ENCODE measurements at places on chromosomes 6 and 20.

GRCh38 chr6:153852481-153852880 lies 186.6 kb upstream of the OPRM1 start:
- no peak for DNase-seq

GRCh38 chr6:41470029-41470330 lies 76.2 kb upstream of the FOXP4 start:
- no peak for DNase-seq

GRCh38 chr6:1901556-1901955 lies 291.8 kb downstream of the FOXC1 start:
- DNase-seq: no peak

DNA sequence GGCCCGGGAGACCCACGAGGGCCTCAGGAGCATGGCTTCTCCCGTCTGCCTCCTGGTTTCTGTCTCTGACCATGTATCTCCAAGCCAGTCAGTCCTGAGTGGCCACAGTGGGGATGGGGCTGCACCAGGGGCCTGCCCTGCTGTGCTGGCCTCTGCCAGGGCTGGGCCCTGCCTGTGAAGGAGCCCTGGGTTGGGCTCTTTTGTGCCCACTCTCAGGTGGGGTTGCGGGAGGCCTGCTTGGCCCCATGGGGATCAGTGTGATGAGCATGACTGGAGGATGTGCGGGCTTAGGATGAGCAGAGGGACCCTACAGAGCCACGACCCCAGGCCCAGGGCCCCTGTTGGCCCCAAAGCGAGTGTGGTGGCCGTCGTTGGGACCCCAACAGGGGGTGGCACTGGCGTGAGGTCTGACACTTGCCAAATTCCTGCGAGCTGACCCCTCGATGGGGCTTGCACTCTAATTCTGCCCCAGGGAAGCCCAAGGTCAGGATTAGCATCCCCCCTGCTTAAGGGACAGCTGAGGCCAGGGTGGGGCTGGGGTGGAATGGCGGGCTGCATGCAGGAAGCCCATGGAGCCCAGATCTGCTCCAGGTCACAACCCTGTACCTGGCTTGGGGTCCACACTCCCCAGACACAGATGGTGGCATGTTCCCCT lies 90.0 kb upstream of the BHLHE23 start:
- DNase-seq: no peak

GRCh38 chr6:29483186-29483585 lies 4.6 kb downstream of the MAS1L start:
- no peak for DNase-seq

DNA sequence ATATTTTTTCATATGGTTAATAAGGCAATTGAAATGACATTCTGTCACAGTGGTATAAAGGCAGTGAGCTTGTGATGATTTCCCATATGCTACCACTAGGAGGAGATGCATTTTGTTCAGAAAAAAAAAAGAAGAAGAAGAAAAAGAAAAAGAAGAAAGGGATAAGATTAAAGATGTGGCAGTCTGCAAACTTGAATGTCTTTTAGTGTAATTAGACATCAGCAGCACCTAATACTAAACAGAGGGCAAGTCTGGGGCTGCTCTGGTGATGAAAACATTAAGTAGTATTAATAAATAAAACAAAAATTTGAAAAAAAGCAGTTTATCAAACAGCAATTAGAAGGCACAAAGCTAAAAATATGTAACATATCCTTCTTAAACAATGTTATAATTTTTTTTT lies 95.4 kb upstream of the DEFB112 start:
- DNase-seq: no peak

DNA sequence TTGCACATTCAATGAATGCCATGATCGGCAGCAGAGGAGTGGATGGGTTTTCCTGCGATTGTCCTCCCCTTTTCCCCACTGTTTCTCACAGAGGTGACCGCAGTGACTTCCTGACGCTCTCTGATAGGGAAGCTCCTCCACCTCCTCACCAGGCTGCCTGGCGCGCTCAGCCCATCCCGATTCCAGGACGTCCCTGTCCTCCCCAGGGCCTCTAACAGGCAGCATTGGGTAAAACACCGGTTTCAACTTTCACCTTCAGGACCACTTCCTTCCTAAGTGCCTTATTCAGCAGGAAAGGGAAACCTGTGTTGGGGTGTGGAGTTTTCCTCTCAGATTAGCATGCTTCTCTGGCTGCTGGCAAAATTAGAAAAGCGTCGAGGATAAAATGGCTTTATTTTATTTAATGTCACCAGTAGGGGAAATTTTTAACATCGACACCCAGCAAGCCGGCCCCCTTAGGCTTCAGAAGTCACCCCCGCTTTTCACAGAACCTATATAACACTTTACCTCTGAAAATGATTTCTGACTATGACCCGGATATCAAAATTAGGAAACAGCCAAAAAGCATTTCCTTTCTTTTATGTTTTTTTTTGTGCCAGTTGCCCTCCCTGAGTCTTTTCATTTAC lies 570.4 kb upstream of the GJE1 start:
- no peak for DNase-seq

DNA sequence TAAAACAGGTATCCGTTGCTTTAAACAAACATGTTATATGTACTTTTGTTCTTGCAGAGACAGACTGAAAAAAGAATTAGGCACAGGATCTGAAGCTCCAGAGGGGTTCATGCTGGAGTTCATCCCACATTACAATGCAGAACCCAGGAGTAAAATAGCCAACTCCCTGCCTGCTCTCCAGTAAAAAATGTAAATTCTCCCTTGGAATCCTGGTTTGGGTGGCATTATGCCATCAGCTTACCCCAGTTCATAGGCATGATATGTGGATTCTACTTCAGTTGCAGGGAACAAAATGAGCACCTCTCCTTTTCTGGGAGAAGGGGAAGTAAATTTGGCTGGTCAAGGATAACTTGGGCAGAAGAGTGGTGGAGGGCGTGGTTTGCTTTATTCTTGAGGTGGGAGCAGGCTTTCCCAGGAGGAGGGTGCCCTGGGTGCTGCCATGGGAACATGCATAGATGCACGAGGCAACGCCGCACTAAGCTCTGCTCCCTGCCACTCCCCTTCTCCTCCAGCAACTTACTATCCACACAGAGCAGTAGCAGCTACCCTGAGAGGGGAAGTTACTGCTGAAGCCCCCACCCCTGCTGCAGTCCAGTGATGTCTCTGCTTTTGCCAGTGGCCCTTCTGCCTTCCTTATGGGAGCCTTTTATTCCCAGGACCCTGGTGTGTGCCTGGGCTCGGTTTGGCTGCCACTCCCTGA lies 71.6 kb upstream of the GLP1R start:
- DNase-seq: no peak

DNA sequence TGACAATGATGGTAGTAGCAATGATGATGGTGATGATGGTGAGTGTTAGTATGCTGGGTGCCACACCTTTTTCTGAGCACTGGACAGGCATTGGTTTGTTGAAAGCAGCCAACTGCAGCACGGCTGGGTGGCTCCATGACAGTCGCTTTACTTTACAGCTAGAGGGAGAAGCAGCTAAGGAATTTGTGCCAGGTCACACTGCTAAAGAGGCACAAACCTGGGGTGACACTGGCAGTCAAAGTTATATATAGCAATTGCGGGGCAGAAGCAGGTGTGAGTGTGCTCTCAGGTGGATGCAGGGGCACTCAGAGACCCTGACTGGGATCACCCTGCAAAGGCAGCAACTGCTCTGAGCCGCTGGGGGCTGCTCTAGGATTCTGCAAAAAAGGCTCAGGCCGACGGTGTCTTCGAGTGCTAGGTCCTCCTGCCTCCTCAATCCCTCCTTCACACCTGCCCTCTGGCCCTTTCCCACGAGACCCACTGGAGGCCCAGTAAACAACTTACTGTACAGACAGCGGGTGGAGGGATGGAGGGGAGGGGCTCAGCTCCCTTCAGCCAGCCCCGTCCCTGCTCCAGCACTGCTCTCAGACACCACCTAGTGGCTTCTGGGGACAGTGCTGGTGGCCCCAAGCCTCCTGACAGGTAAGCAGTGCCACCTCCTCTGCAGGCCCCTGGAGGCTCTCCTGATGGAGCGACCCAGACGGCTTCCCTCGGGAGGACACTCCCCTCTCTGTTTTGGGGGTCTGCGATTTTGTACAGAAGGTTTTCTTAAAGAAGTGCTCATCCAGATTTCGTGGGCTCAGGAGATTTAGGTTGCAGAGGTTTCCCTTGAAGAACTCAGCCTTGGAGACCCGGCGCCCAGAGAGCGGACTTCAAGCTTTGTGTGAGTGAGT lies 4.4 kb upstream of the RPS21 start:
- peak; percentile 77 for DNase-seq

DNA sequence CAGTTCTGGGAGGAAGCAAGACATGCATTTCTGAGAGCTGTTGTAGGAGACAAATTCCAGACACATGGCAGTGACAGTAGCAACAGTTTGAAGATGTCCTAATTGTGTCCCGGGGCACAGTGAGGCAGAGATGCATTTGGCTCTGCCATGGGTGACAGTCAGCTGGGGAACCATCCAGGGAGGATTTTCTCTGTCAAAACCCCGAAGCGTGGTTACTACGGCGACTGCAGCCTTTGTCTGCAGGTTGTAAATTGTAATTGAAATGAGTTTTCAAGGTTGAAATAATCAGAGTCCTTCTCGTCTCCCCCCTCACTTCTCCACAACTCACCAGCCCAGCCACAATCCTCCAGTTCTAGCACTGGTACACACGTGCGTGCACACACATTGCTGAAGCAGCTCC lies 100.1 kb downstream of the GRM4 start:
- DNase-seq: no peak

GRCh38 chr20:62728028-62728780 lies 19.6 kb downstream of the NTSR1 start:
- no peak for DNase-seq

GRCh38 chr20:44861531-44862006 lies 23.9 kb upstream of the YWHAB start:
- no peak for DNase-seq

DNA sequence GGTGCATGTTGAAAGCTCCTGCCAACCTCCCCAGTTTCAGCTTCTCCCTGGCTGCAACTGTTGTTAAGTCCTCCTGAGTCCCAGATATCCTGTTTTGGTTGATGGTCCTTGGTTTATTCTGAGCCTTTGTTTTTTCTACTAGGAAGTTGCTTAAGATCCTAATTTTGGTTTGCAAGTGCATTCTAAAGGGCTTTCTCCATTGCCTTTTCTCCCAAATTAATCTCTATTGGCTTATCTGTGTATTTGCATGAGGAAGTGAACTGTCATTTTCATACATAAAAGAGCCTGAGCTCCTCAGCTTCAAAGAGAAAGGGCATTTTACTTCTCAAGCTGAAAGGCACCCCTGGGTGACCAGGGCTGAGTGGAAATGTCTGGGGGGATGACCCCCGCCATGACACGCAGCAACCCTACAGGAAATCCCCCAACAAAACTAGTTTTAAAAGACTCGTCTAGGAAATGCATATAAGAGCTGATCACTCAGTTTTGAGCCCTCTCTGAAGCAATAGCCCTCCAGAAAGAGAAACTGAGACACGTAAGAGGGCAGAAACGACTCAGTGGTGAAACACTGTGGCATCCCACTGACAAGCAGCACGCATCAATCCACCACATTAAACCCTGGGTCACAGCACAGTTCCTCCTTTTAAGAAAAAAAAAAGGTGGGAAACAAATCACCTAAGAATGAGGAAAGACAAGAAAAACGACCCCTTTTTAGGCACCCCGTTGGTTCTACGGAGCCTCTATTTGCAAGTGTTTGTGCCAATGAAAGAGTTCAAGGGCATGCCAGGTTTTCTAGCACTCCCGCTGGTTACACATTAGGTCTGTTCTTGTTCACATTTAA lies 140.9 kb downstream of the THBS2 start:
- DNase-seq: no peak

- no peak for DNase-seq
Observed at GRCh38 chr6:71446470-71446869, 157.9 kb downstream of the OGFRL1 start.

- DNase-seq: no peak
Observed at GRCh38 chr20:58135441-58136148, 92.9 kb downstream of the ANKRD60 start.

DNA sequence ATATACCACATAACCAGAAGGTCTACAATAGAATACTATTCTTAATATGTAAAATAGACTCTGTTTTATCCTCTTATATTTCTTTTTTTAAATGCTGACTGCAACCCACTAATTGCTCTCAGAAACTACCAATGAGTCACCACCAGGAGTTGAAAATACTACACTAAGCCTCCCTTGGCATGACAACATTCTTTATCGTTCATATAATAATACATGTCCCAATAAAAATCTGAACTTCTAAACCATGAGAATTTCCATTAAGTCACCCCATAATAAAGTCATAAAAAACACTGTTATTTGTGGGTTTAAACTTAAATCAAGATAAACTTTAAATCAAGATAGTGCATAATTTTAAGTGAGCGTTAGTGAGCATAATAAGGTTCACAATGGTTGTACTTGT lies 4.2 kb downstream of the HACE1 start:
- no peak for DNase-seq

GRCh38 chr6:28401172-28401571 lies 1.6 kb upstream of the ZSCAN12 start:
- no peak for DNase-seq

- DNase-seq: no peak
Observed at GRCh38 chr6:152472325-152472724, 164.8 kb downstream of the SYNE1 start.

DNA sequence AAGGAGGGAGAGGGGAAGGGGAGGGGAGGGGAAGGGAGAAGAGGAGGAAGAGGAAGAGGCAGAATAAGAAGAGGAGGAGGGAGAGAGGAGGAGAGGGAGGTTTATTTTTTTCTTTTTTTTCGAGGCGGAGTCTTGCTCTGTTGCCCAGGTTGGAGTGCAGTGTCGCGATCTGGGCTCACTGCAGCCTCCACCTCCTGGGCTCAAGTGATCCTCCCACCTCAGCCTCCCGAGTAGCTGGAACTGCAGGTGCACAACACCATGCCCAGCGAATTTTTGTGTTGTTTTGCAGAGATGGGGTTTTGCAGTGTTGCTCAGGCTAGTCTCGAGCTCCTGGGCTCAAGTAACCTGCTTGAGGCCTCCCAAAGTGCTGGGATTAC lies 6.1 kb upstream of the GJA10 start:
- no peak for DNase-seq
